ENCODE measurements at places on chromosomes 6 and 20.

- no peak for DNase-seq
These were observed 21.3 kb downstream of the CD40 start for GRCh38 chr20:46139266-46139889.

- no peak for DNase-seq
These were observed 51.8 kb downstream of the SCAND1 start for GRCh38 chr20:35902545-35902941.

- DNase-seq = no peak
These were observed 32.3 kb downstream of the ID4 start for GRCh38 chr6:19869464-19869863.

- no peak for DNase-seq
These were observed 15.6 kb upstream of the SNRPB2 start for GRCh38 chr20:16714242-16714641.

DNA sequence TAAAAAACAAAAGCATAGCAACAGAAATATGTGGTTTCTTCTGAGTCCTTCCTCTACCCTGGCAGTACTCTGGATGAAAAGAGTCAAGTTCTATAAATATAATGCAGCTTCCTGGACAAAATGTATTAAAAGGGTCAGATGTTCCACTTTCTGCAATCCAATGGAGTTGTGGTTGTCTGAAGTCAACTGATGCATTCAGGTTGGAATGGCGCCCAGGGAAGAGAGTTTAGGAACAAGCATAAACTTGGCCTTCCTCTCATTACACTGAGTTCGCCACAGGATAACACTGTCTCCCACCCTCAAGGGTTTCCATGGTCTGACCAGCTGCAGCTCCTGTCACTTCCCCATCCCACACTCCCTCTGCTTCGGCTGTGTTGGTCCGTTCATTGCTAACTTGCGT is 66.4 kb downstream of the PLEKHG1 start:
- no peak for DNase-seq

DNA sequence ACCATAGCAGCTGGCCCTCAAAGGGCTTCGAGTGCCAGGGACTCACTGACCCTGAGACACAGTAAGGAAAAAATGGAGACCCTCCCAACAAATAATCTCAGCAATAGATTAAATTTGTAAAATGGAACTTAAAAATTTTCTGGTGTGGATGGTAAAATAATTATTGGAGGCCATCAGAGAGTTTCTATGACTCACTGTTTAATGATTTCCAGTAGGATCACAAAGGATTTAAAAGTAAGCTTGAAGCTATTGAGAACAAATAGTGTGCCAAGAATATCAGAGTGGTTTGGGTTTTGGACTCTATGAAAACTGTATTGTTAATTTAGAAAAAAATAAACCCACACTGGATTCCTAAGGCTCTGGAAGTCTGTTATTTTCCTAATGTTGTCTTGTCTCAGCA is 115.2 kb upstream of the AKIRIN2 start:
- DNase-seq = no peak

DNA sequence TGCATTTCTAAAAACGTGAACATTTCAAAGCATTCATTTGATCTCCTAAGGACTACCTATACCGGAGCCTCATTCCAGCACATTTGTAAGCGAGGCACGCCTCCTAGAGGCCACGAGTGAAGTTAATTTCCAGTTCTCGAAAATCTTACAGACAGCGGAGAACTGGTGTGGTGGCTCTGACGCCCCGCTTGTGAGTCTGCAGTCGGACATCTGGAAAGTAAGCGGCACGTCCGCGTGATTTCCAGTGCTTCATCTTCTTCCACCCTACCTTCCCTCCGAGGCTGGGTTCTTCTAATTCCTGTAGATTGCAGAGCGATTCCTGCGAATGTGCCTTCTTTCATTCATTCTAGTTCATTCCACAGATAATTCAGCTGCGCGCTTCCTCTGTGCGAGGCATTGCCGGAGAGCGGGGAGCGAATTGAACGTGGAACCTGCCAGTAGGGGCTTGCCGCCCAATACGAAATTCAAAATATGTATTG is 810 bp upstream of the PRIM2 start:
- DNase-seq = peak; percentile 71

GRCh38 chr6:121857551-121857950 is 422.1 kb downstream of the GJA1 start:
- DNase-seq = no peak

DNA sequence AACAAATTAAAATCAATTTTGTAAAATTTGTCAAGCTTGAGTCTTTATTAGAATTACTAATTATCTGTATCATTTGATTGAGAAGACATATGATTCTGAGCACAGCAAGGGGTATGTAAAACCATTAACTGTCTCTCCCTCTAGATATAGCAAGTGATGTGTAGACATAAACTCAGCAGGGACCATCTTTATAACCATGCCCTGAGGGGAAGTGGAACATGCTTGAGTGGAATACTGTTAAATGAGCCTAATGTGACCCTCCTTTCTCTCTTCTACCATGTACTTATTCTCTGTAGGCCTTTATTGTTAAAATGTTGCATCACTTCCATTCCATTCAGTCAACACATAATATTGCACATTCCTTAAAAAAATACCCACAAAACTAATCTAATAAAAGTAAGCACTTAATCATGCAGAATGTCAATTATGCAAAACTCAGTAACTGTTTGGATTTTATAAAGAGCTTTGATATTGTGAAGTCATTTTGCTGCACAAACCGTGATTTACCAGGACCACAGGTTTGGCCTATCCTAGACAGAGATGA is 896.6 kb upstream of the MANEA start:
- no peak for DNase-seq

DNA sequence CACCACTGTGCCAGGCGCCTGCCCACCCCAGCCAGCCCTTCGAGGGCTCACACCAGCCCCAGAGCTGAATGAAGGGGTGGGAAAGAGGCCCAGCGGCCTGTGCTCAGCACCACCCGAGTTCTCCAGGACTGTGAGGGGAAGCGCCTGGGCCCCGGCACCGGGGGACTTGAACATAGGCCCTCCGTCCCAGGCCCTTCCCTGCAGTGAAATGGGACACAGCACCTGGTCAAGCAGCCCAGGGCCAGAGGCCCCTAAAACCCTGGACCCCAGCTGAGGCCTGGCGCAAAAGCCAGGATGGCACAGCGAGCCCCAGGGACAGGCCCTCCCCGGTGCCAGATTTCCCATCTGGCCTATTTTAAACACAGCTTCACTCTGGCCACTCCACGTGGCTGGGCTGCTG is 4.0 kb downstream of the KCNQ2 start:
- no peak for DNase-seq

- DNase-seq = no peak
These were observed 83.8 kb downstream of the IYD start for GRCh38 chr6:150452428-150453243.

- DNase-seq = no peak
These were observed 12.4 kb downstream of the PKIG start for GRCh38 chr20:44594730-44595129.

GRCh38 chr20:63150391-63150898 is 65.5 kb downstream of the YTHDF1 start:
- DNase-seq = no peak

GRCh38 chr20:12207875-12208274 is 290.2 kb downstream of the BTBD3 start:
- DNase-seq = no peak

GRCh38 chr20:11248011-11248409 is 574.2 kb upstream of the JAG1 start:
- DNase-seq = no peak

DNA sequence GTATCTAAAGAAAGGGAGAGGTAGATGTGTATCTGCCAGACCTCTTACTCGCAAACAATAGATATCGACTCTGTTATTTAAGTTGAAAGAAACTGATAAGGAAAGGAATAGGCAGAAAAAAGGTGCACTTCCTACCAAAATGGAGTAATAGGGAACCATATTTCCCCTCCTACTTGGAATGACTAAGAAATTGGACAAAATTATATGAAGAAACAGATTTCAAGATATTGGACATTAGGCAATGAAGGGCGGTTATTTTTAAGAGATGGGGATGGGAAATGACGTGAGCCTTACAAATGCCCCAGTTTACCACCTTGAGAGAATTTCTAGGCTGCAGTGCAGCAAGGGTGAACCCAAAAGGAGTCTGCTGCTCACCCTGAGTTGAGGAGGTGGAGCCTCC is 108.9 kb downstream of the ADTRP start:
- DNase-seq = no peak

DNA sequence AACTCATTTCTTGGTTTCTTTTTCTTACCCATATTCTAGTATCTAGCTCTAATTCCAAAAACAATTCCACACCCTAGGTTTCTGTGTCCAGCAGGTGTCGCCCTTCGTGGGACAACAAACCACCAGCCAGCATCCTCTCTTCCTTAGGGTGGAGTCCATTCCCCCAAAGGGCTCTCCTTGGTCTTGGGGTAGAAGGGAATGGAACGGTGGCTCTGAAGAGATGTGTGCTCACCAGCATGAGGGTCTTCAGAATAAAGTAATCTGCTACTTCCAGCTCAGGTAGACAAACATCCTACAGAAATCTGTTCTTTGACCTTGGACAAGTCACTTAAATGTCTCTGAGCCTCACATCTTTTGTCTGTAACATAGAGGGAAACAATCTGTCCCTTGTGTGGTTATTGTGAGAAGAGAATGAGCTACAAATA is 7.2 kb downstream of the HLA-DMB start:
- peak; percentile 45 for DNase-seq

GRCh38 chr20:18904624-18905023 is 91.0 kb downstream of the SCP2D1 start:
- no peak for DNase-seq

DNA sequence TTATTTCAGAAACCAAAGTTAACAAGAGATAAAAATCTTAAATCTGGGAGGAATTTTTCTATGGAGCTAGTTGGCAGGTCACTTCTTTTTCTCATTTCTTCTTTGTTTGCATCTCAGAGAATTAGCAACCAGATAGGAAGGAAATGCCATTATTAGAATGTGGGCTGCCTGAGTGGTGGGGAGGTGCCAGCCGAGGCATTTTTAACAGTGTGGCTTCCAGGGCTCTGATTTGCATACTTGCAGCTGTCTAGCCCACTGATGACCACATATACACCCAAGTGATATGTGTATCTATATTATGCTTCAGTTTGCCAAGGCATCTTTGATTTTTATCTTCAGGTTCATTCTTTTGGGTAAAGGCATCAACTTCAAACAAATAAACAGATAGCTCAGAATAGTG is 206.7 kb downstream of the CLIC5 start:
- DNase-seq = no peak

GRCh38 chr20:380763-381580 is 412 bp downstream of the TRIB3 start:
- peak; percentile 65 for DNase-seq

GRCh38 chr6:154672086-154672485 is 61.1 kb upstream of the SCAF8 start:
- no peak for DNase-seq

DNA sequence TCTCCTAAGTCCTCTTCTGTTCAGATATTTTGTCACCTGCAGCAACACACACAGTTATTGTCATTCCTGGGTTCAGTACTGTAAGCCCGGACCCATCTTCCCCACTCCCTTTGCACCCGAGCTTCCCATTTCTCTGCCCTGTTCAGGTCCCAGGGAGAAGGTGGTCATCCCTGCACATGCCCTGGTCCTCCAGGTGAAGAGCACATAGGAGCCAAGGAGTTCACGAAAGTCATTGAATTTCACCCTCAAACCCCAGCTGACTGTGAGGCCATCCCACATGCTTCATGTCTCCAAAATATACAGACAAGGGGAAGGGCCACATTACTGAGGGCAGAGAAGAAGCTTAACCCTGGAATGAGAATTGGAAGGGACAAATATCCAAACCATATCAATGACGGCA is 8.1 kb downstream of the HLA-DPA1 start:
- no peak for DNase-seq

DNA sequence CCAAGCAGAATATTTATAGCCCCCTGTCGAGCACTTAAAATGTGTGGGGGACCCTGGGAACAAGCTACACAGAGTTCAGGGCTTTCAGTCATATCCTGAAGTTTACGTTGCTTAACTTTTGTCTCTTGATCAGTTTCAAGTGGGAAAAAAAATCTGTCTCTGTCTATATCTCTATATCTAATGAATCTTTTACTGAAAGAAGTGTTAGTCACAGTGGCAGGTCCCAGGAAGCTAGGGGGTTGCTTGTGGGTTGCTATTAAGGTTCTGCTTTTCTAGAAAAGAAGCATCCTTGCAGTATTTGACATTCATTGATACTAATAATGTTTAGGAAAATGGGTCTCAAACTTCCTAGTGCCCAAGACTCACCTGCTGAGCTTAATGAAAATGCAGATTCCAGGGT is 76.7 kb upstream of the CLDN20 start:
- DNase-seq = no peak

- DNase-seq = no peak
These were observed 749 bp downstream of the FRK start for GRCh38 chr6:116059713-116060571.

GRCh38 chr6:132760256-132760655 is 2.6 kb upstream of the VNN2 start:
- DNase-seq = no peak

- no peak for DNase-seq
These were observed 156.9 kb downstream of the FOXC1 start for GRCh38 chr6:1766654-1767053.

DNA sequence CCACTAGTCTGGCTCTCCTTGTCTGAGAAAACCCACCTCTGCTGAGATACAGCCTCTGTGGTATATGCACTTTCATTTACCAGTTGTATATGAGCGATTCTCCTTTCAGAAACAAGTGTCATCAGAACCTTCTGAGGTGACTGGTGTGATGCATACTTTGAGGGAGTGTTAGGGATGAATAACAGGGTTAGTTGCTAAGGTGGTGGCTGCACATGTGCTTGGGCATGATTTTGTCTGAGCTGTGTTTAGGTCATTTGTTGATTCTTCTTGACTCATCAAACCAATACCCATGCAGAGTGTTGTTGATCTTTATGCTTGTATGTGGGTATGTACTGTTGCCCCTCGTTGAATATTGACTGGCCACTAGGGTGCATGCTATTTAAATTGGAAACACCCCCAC is 25.7 kb downstream of the DTD1 start:
- no peak for DNase-seq

- no peak for DNase-seq
These were observed 48.5 kb upstream of the NOP56 start for GRCh38 chr20:2603816-2604505.

- no peak for DNase-seq
These were observed 17.1 kb upstream of the MLN start for GRCh38 chr6:33820784-33821520.

Measured in progenitor cell of endocrine pancreas (in vitro differentiated cells).